Psoas muscle (tissue), 8 donors: ENCODE measurements at places on chromosomes 7 and 10. TPM values are rescaled to one million over a fixed set of nuclear protein-coding genes. Genes with fewer than 3 reads are reported as not detected.

Gene IFIT1B
- polyA plus RNA-seq = not detected

Gene RTKN2
- polyA plus RNA-seq = 0.03 TPM

Gene FOXI2
- polyA plus RNA-seq = 0.03 TPM

Gene VAX1
- not detected for polyA plus RNA-seq

Gene CROT
- 6.2 TPM for polyA plus RNA-seq

Gene PRKG1
- polyA plus RNA-seq = 16.1 TPM

Gene SPDYE8
- polyA plus RNA-seq = not detected

Gene INMT
- polyA plus RNA-seq = 2.4 TPM

Gene AKR1D1
- not detected for polyA plus RNA-seq

Gene KIAA1549
- polyA plus RNA-seq = 1.4 TPM

Gene WDFY4
- polyA plus RNA-seq = 0.23 TPM

Gene IDI2
- 16.6 TPM for polyA plus RNA-seq

Gene CALML5
- not detected for polyA plus RNA-seq
